Osteocyte (in vitro differentiated cells): ENCODE measurements at places on chromosomes 12 and 14. TPM values are rescaled to one million over a fixed set of nuclear protein-coding genes. Genes with fewer than 3 reads are reported as not detected.
A peak's percentile ranks its signal among the peaks of the same experiment; 100 is the strongest.

The ARG2 gene
- 3.2 and 4.2 TPM in 2 replicates for total RNA-seq

- H3K27me3 ChIP-seq = no peaks in the 10 kb centered on the region
- H3K4me3 ChIP-seq = no peak overlapping the region
- peak; percentile 64 for DNase-seq
These were observed 177.6 kb downstream of the SUDS3 start for GRCh38 chr12:118553856-118554504.

The SMOC1 gene
- 1.4 and 2.0 TPM in 2 replicates for total RNA-seq

DNA sequence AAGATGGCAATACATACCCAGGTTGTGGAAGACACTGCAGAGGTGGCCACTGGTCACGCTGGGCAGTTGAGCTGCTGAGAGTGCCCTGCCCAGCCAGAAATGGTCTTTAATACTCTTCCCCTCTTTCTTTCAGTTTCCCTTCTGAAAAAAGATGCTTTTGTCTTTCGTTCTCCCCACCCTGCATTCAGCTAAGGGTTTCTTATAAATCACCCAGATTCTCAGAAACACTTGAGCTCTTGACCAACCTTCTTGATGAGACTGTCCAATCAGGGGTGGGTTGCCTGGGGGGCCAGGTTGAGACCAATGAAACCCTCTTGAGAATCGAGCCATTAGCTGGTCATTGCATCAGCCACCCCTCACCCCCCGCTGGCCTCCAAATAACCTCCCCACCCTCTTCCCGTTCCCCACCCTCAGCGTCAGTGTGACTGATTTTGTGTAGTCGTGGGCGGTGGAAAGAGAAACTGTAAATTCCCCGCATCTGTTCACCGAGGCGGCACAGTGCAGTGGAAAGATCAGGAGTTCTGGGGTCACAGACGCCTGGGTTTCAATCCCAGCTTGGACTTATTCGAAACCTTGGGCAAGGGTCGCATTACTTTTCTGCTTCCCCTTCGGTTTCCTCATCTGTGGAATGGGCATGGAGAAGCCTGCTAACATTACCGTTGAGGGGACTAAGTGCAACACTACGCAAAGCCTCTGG lies 52.3 kb downstream of the SLC25A47 start:
- H3K36me3 ChIP-seq = peaks cover 13% of the 10 kb centered on the region
- H3K4me1 ChIP-seq = peaks cover 50% of the 10 kb centered on the region
- no peaks in the 10 kb centered on the region for H3K27me3 ChIP-seq
- H3K27ac ChIP-seq = peak overlapping the region; percentile 99
- DNase-seq = peak; percentile 96

DNA sequence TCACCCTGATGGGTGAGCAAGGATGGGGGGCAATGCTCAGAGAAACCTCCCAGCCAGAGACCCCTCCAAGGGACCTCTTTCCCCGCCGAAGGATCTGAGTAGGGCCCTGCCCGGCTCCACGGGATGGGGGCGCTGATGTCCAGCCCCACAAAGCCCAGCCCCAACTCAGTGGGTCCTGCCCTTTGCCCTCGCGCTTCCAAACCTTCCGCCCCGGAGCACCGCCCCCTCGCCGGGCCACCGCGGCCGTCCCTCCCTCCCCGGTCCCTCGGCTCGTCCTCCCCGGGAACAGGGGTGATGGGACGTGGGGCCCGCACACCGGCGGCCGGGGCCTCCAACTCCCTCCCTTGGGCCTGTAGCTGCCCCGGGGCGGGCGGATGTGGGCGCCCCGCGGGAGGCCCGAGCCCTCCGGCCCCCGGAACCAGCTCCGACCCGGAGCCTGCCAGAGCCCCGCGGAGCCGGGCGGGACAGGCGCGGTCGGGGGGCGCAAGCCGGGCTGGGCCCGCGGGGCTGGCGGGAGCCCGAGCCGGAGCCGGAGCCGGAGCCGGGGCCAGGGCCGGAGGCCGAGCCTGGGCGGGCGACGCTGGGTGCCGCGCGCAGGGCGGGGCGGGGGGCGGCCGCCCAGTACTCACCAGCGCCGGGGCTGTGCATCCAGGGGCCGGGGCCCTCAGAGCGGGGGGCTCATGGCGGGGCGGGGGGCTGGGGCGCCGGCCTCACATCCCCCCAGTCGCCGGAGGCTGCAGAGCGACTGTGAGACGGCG lies 386 bp downstream of the HDAC7 start:
- peak overlapping the region; percentile 92 for H3K27ac ChIP-seq
- no peak for DNase-seq
- H3K4me3 ChIP-seq = peak overlapping the region; percentile 79
- H3K36me3 ChIP-seq = no peaks in the 10 kb centered on the region
- no peaks in the 10 kb centered on the region for H3K27me3 ChIP-seq
- H3K4me1 ChIP-seq = peaks cover 76% of the 10 kb centered on the region

- H3K27ac ChIP-seq = no peak overlapping the region
- H3K4me1 ChIP-seq = no peaks in the 10 kb centered on the region
- H3K36me3 ChIP-seq = no peaks in the 10 kb centered on the region
- H3K27me3 ChIP-seq = no peaks in the 10 kb centered on the region
- no peak for DNase-seq
These were observed 51.8 kb downstream of the PRIMA1 start for GRCh38 chr14:93736378-93737014.

GRCh38 chr12:106418970-106419369 lies 61.4 kb downstream of the POLR3B start:
- DNase-seq = no peak
- peaks cover 20% of the 10 kb centered on the region for H3K36me3 ChIP-seq
- peaks cover 8% of the 10 kb centered on the region for H3K4me1 ChIP-seq

The FKBP4 gene
- total RNA-seq = 42.1 and 43.3 TPM in 2 replicates

- H3K4me1 ChIP-seq = peaks cover 37% of the 10 kb centered on the region
- H3K27me3 ChIP-seq = no peaks in the 10 kb centered on the region
- peaks cover 19% of the 10 kb centered on the region for H3K36me3 ChIP-seq
- peak overlapping the region; percentile 84 for H3K4me3 ChIP-seq
These were observed 838 bp downstream of the LRIG3 start for GRCh38 chr12:58919231-58920101.

The LHX5 gene
- not detected in 2 replicates for total RNA-seq

DNA sequence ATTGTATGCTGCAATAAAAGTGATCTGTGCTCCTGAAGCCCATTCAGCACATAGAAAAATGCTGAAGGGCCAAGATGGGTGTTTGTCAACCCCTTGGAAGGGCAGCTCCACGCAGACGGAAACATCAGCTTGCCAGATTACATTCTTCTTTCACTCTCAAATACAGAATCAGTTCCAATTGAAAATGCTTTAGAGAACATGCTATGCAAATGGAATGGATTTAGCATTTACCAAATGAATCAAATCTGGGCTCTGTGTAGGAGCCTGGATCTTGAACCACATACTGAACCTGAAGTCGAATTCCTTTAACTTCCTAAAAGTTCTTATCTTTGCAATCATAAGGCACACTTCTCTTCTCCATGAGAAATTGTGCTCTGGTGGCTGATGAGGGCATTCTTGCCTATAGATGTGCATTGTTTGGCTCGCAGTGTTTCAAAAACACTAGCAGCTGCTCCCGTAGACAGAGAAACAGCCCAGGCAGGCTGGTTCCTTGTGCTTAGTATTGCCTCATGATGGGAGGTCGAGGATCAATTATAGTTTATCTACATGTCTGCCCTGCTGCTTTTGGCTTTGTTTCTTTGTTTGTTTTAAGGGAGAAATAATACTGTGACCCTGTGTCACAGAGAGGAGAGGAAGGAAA lies 489.8 kb upstream of the FLRT2 start:
- peaks cover 10% of the 10 kb centered on the region for H3K4me1 ChIP-seq
- no peaks in the 10 kb centered on the region for H3K27me3 ChIP-seq
- no peak overlapping the region for H3K4me3 ChIP-seq
- no peak for DNase-seq
- H3K36me3 ChIP-seq = no peaks in the 10 kb centered on the region
- H3K27ac ChIP-seq = no peak overlapping the region

- no peaks in the 10 kb centered on the region for H3K36me3 ChIP-seq
- no peak for DNase-seq
- peaks cover 3% of the 10 kb centered on the region for H3K27me3 ChIP-seq
- no peaks in the 10 kb centered on the region for H3K4me1 ChIP-seq
These were observed 194.4 kb upstream of the CRY1 start for GRCh38 chr12:107287436-107288413.

GRCh38 chr12:129559776-129560175 lies 344.0 kb downstream of the TMEM132D start:
- no peak overlapping the region for H3K27ac ChIP-seq
- H3K27me3 ChIP-seq = no peaks in the 10 kb centered on the region
- no peak overlapping the region for H3K4me3 ChIP-seq
- no peaks in the 10 kb centered on the region for H3K36me3 ChIP-seq
- H3K4me1 ChIP-seq = peaks cover 2% of the 10 kb centered on the region

DNA sequence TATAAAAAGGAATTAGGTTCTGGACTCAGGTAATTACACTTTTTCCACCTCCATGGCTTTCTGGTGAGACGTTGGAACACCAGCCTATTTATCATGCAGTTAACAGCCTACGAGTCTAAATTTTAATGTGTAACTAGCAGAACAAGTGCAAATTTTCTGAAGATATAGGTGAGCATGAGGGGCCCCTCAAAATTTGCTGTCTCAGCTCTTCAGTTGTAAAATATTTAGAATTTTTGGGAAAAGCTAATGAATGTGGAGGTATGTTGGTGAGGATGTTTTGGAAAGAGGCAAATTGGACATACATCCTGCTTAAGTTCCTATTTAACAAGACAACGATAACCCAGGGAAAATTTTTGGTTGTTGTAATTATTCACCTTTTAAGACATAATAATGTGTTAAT lies 25.3 kb upstream of the BCAT1 start:
- no peak overlapping the region for H3K4me3 ChIP-seq
- no peak for DNase-seq
- no peaks in the 10 kb centered on the region for H3K4me1 ChIP-seq

DNA sequence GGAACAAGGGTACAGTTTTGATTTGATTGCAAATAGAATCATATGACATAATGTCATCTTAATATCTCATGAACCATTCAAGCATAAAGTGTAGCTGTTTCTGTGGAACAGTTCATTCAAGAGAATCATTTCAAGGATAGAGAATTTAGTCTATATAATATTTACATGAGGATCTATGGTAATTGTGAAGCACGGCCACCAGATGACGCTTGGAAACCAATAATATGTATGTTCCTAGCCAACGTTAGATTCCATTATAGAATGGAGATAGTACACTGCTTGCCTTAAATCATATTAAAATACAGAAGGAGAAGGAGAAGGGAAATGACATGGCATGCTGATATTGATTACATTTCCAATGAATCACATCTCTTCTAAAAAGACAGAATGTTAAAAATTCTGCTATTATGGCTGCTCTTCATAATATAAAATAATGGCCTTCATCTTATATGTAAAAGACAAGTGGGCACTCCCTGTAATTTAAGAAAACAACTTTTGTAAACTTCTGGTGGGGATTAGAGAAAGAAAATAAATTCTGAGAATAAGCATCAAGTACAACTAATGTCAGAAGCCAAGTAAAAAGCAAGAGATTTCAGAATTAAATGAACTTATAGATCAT lies 351.0 kb downstream of the NAV3 start:
- no peaks in the 10 kb centered on the region for H3K27me3 ChIP-seq
- peaks cover 2% of the 10 kb centered on the region for H3K36me3 ChIP-seq
- DNase-seq = no peak
- no peak overlapping the region for H3K27ac ChIP-seq

The ESYT1 gene
- 127 and 142 TPM in 2 replicates for total RNA-seq

DNA sequence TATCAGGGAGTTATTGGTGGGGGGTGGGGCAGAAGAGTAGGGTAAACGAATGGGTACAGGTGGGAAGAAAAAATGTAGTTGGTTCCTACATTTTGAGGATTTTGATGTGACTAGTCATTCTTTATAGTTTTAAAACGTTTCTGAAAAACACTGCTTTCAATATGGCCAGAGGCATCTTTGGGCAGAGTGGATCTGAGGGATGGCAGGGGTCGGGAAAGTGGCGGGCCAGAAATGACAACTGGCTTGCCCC lies 527 bp upstream of the ATP23 start:
- peaks cover 4% of the 10 kb centered on the region for H3K27me3 ChIP-seq
- no peaks in the 10 kb centered on the region for H3K36me3 ChIP-seq
- H3K27ac ChIP-seq = peak overlapping the region; percentile 92
- no peak for DNase-seq
- H3K4me1 ChIP-seq = peaks cover 25% of the 10 kb centered on the region

GRCh38 chr14:78202163-78202562 lies 32.0 kb downstream of the NRXN3 start:
- no peak overlapping the region for H3K4me3 ChIP-seq
- no peaks in the 10 kb centered on the region for H3K27me3 ChIP-seq
- H3K36me3 ChIP-seq = no peaks in the 10 kb centered on the region

The FGD4 gene
- total RNA-seq = 7.6 and 8.0 TPM in 2 replicates

DNA sequence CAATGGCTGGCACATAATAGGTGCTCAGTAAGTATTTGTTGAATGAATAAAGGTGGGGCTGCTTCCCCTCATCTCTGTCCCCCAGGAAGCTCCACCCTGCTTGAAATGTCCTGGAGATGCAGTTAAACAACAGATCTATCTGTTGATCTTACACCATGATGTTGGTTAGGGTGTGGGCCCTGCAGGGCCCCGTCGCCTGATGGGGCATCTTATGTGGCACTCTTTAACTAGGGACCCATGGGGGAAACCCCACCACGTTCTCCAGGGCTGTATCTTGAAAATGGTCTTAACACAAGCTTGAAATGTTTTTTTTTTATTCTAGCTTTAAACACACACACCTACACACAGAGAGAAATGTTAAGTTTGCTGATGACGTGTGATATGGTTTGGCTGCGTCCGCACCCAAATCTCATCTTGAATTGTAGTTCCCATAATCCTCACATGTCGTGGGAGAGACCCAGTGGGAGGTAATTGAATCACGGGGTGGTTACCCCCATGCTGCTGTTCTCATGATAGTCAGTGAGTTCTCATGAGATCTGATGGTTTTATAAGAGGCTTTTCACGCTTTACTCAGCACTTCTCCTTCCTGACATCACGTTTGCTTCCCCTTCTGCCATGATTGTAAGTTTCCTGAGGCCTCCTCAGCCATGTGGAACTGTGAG lies 741.7 kb downstream of the VRK1 start:
- no peaks in the 10 kb centered on the region for H3K36me3 ChIP-seq
- H3K4me1 ChIP-seq = no peaks in the 10 kb centered on the region
- DNase-seq = no peak
- H3K27me3 ChIP-seq = no peaks in the 10 kb centered on the region

DNA sequence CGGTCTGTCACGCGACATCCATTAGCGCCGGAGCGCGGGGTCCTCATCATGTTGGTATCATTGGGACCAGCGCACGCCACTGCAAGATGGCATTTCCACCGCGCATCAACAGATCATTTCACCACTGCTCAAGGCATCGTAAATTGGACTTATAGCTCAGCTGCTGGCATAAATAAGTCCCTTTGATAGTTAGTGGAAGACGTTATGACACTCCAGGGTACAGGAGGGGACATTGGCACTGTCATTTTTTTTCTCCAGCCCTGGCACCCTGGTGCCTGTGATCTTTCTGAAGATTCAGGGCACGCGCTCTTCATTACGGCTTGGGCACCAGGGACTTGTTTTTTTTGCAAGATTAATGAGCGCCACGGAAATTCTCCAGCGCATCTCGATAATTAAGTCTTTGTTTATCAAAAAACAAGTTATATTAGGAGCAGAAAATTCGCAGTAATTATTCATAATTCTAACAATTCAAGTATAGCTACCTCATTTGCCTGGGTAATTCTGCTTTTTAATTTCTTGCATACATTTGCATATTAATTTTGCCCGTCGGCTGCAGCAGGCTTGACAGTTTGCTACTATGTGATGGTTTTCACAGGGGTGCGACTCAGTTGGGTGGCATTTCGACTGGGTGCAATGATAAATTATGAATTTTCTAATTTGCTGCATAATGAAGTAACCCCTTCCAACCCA lies 167.7 kb downstream of the VRK1 start:
- no peaks in the 10 kb centered on the region for H3K4me1 ChIP-seq
- peak; percentile 6 for DNase-seq
- H3K27me3 ChIP-seq = no peaks in the 10 kb centered on the region
- H3K4me3 ChIP-seq = no peak overlapping the region

- H3K27me3 ChIP-seq = no peaks in the 10 kb centered on the region
- peaks cover 25% of the 10 kb centered on the region for H3K4me1 ChIP-seq
- no peak for DNase-seq
- peak overlapping the region; percentile 26 for H3K4me3 ChIP-seq
These were observed 1.8 kb downstream of the COX6A1 start for GRCh38 chr12:120439646-120440247.

The FOXG1 gene
- not detected in 2 replicates for total RNA-seq
